Natural killer cell (primary cell): ENCODE measurements at places on chromosomes 2 and 18.
A peak's percentile ranks its signal among the peaks of the same experiment; 100 is the strongest.

DNA sequence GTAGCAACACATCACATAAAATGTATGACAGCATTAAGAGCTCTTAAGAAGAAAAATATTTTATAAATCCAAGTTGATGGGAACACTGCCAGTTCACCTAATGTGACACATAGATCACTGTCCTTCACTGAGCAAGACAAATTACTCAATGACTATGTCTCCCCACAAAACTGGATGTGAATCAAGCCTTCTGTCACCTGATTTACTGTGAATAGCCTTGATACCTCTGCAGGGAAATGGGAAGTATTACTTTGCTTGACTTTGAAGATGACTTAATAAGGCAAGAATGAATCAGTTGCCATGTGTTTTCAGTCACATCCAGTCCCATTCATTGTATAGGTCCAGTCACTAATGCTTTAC is 94.6 kb downstream of the NYAP2 start:
- DNase-seq: no peak

DNA sequence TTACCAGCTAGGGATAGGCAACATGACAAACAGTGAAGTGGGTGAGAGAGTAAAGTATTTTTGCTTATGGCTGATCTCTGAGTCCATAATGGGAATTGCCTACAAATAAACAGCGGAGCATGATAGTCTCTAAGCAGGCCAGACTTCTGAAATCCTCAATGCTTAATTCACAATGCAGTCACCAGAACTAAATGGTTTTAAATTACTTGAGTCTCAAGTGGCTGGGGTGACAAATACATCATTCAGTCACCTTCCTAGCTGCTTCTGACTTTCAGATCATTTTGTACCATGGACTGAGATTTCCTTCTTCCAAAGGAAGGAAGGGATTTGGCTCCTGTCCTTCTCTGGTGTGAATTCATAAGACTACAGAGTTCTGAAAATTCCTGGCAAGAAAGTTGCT is 82.8 kb upstream of the RMP24 start:
- DNase-seq: no peak

- no peak for DNase-seq
These were observed 211.6 kb downstream of the PTH2R start for GRCh38 chr2:208618220-208618619.

GRCh38 chr2:104900608-104901007 is 46.7 kb downstream of the POU3F3 start:
- no peak for DNase-seq

GRCh38 chr18:48714873-48715272 is 176.0 kb downstream of the CTIF start:
- no peak for DNase-seq

GRCh38 chr2:7997279-7997678 is 684.6 kb upstream of the ID2 start:
- no peak for DNase-seq

DNA sequence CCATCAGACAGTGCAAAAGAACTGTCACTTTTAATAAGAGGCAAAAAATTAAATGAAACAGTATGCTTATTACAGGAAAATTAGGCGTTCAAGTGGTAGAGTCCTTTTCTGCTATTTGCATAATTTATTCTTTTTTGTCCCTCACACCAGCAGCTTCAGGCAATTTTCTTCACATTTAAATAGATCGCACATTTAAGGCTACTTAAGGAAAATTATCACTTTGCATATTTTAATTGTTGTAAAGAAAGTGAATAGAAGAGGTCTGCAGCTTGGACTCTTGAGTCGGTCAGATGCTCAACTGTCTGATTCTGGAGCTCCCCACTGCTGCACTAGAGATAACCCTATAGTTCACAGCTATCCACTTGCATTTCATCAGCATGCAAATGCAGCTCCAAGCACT is 141.3 kb downstream of the FIGN start:
- DNase-seq: no peak

DNA sequence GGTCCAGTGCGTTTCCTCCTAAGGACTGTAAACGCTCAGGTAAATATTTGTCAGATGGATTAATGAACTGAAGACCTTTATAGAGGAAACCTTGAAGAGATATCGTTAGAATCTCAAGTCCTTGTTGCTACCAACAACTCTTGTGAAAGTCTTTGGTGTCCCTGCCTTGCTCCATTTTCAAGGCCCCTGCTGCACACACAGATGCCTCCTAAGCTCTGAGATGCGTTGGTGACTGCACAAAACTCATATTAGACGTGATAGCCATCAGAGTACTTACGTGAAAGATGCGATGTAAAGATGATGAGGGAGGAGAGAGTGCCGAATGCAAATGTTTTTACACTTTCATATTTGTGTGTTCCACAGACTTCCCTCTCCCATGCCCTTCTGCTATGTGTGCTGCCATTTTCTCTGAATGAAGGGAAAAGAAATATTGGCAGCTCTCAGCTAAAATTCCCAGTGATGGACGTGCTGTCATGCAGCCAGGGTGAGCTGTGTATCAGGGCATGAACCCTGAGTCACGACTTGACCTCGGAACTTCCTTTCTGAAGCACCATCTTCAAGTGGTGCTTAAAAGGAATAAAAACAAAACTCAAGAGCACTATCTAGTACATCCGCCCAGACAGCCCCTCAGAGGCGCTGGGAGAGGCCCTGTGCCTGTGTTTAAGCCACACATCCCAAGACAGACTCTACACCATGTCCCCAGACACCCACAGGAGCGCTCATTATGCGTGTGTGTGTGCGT is 117.4 kb downstream of the FAM210A start:
- peak; percentile 61 for DNase-seq

GRCh38 chr2:190540048-190540447 is 5.5 kb upstream of the NEMP2 start:
- DNase-seq: peak; percentile 31

DNA sequence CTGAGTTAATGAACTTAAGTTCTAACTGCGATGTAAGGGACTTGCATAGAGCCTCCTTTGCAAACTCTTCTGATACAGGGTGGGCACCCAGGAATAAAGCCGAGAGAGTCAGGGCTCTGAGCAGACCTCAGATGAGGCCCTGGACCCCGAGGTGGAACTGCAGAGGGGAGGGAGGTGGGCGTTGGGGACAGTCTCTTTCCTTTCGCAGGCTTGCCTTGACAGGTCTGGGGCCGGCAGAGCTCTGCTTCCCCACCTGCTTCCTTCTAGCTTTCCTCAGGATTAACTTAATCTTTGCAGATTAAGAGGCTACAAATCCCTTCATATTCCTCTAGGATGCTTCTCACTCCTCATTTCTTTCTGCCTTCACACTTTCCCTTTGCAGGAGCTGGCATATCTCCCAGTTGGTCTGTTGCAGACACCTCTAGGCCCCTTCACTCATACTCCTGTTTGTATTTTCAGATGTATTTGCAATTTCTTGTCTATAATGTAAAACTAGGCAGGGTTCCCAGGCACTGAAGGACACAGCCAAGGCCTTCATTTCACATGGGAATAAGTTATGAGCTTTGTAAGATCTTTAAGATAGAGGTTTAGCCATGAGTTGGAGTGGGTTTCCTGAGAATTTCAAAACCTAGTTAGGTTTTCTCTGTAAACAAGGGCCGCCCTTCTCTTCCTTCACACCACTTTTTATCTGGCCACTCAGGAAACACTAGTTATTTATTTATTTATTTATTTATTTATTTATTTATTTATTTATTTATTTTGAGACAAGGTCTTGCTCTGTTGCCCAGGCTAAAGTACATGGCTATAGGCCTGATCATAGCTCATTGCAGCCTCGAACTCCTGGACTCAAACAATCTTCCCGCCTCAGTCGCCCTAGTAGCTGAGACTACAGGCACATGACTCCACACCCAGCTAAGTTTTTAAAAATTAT is 70.9 kb downstream of the MTCL1 start:
- DNase-seq: no peak

DNA sequence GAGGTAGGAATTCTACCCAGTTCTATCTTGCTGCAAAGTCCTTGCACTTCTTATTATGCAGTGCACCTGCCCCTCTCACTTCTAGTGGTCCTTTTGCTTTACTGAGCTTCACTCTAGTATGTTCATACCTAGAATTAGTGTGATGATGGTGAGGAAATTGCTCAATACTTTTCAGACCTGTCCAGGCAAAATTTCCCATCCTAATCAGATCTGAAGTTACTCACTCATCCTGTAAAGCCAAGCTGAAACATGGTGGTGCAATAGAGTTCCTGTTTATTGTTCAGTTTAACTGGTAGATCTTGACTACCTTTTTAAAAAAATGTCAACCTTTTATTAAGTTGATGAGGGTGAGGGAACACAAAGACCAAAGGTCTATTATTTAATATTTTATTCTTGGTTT is 12.6 kb upstream of the FIGN start:
- no peak for DNase-seq

DNA sequence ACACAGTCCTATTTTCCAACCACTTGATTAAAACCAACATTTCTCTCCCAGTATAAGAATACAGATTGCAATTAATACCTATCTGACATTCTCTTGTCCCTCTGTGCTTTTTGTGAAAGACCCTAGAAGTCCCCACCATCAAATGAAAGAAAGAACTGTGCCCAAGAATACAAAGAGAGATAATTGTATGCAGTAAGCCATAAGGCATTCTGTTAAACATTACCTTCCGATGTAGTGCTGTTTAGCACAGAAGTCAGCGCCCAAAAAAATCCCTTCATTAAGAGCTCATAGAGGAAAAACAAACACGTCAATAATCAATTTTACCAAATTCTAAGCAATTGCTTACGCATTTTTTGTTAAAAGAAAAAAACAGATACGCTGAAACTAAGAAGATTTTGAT is 41.1 kb downstream of the ZNF516 start:
- DNase-seq: no peak

GRCh38 chr2:187054501-187055319 is 205.7 kb upstream of the ZSWIM2 start:
- no peak for DNase-seq

DNA sequence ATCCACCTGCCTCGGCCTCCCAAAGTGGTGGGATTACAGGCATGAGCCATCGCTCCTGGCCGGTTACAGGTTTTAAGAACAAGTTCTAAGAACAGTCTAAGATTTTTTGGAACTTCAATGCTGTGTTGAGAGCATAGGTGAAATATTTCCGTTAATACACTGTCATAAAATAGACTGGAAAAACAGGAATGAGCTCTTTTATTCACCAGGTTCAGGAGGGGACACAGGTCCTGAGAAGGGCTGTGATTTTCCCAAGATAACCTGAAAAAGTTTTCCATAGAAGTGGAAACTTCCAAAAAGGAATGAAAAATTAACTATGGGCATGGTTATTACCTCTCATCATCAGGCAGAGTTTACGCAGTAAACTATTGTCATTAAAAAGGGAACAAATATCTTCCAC is 97.6 kb upstream of the TMEM178A start:
- no peak for DNase-seq

GRCh38 chr2:98822301-98823164 is 91.6 kb upstream of the MGAT4A start:
- peak; percentile 83 for DNase-seq

DNA sequence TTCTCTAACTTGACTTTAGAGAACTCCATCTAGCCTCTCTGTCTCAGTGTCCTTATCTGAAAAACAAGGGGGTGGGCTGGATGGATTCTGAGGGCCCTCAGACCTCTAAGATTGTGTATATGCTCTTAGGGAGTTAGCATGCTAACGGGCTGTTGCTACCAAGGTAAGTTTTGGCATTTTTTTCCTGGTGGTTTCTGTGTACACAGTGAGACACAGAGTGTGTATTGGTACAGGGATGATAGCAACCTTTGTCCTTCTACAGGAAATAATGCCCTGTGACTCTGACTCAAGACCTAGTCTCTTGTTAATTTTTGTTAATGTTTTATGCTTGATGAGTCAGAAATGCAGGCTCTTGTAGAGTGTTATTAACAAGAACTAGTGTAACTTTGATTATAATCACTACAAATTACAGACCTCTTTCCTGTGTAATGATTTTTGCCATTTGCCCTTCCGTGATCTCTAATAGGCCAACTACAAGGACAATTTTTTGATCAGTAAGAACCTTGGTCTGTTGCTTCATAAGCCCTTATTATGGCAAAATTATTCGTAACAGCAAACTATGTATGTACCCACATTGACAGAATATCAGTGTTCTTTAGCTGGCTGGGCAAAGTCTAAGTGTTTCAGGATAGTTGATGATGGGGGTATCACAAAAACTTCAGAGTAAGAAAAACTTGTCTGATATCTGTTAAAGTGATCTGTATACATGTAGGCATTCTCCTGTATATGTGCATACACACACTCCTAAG is 89.7 kb downstream of the SPTBN1 start:
- no peak for DNase-seq

GRCh38 chr2:27765621-27766286 is 5.8 kb upstream of the MRPL33 start:
- DNase-seq: peak; percentile 72

DNA sequence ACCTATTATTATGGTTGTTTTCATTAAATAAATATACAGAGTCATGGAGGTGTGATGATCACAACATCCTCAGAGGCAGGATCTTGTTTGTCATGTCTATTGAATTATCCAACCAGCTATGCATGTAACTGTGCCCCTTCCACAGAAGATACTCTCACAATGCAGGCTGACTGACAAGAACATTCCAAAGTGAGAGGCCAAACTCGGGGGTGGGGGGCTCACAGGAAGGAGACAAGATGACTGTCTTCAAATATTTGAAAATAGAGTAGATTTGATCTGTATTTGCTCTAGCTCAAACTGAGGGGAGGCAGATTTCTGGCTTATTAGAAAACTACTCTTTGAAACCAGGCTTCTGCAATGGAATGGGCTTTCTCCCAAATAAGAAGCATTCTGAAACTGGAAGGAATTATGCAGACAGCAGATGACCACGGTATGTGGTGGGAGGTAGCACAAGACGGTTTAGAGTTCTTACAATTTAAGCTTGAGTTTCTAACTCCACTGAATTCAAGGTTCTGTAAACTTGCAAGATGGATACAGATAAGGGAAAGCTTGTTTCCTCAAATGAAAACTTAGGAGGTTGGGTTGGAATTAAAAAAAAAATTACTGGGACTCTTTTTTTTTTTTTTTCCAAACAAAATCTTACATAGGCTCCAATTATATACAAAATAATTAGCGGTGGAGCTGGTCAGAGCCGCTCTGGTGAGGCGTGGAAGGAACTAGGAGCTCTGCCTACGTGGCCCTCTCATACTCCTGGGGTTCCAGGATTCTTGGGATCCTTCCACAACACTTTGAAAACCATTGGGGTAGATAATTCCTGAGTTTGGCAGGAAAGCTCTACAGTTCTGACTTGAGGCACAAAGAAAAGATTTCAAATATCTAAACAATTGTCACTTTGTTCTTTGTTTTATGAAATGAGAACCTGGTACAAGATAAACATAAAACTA is 79.3 kb downstream of the PLA2R1 start:
- no peak for DNase-seq
